ENCODE measurements at places on chromosomes 5 and 9.
A peak's percentile ranks its signal among the peaks of the same experiment; 100 is the strongest.

DNA sequence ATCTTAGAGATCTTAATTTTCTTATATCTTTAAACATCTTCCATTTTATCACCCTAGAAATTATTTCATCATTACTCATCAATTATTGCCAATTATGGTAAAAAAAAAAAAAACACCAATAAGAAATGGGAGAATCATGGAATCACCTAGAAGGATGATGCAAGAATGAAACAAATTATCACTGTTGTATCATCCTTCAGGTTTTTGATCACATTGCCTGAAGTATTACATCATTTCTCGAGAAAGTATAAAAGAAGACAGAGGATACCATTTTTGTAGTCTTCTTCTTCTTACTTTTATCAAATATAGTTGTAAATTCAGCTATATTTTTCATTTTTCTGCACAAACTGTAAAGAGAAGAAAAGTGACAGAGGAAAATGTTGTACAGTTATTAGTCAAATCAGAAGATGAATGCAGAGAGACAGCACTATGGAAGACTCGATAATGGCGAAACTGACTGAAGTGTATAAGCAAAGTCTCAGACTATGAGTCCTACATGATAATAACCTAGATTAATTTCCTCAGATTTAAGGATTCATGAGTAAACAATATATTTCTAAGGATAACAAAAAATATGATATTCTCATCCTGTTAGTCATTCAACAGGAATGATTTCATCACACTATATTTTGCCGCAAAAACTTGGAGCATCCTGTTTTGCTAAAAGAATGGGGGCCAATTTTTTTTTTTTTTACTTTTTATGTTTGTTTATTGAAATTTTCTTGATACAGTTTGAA lies 5.9 kb upstream of the STC2 start:
- DNase-seq: no peak

DNA sequence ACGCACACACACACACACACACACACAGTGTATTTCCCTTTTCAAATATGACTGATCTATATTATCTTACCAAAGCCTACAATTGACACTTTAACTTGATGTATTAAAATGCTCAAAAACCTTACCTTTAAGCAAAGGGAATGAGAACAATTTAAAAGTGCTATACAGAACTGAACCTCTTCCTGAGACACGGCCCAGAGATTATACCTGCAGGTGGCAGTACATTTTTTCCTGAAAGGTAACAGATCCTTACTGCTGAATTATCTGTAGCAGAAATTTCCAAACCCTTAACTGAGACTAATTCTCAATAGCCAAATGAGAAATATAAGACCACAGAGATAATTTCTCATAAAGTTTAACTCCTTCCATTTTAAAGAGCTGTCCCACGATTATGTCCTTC lies 91.1 kb downstream of the MYO10 start:
- no peak for DNase-seq

GRCh38 chr9:4566806-4567205 lies 76.5 kb downstream of the SLC1A1 start:
- no peak for DNase-seq

DNA sequence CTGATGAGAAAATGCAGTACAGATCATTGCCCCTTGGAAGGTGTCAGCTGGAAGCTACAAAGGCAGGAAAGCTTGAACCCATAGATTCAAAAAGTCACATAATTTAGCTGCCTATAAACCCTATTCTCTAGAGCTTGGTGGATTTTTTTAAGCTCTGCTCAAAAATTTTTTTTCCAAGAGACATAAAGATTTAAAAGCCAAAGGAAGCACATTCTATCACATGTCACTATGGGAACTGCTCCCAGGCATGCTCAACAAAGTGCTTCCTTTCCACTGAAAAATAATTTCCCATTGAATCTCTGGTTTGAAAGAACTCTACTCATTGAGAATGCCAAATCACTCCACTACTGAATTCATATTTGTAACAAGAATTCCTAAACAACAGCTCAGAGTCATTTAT lies 419.8 kb downstream of the CETN3 start:
- DNase-seq: no peak

DNA sequence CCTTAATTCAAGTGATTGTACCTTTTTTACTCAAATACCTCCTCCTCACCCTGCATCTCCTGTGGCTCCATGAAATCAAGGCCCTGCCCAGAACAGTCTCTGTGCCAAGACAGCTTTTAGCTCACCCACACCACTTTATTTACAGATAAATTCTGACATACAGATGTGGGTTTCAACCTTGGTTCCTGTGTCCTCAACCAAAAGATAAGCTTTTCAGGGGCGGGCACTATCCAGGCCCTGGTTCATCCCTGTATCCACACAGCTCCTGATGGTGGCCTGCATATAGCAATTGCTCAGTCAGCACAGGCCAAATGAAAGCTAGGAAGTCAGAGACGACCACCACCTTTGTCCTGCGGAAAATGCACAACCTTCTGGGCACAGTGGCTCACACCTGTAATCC lies 8.3 kb downstream of the SHB start:
- no peak for DNase-seq

DNA sequence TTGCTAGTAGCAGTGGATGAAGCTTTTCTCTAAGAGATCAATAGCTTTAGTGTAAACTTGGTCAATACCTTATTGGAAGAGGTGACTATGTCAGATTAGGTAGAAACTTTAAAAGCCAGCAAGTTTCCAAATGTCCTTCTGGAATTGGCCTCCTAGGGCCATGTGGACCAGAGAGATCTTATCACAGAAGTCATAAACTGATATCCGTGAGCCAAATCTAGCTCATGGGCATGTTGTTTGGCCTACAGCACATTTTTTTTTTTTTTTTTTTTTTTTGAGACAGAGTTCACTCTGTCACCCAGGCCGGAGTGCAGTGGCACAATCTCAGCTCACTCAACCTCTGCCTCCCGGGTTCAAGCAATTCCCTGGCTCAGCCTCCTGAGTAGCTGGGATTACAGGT lies 157.5 kb upstream of the CCDC152 start:
- DNase-seq: no peak

DNA sequence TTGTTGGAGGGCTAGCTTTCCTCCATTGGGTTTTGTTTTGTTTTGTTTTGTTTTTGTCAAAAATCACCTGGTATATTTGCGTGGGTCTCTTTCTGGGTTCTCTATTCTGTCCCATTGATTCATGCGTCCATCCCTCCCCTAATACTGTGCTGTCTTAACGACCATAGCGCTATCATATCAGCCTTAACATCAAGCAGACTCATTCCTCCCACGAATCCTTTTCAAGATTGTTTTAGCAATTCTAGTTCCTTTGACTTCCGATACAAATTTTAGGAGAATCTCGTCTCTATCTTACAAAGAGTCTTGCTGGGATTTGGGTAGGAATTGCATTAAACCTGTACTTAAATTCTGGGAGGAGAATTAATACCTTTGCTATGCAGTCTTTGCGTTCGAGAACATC lies 31.1 kb upstream of the RNF130 start:
- DNase-seq: no peak

DNA sequence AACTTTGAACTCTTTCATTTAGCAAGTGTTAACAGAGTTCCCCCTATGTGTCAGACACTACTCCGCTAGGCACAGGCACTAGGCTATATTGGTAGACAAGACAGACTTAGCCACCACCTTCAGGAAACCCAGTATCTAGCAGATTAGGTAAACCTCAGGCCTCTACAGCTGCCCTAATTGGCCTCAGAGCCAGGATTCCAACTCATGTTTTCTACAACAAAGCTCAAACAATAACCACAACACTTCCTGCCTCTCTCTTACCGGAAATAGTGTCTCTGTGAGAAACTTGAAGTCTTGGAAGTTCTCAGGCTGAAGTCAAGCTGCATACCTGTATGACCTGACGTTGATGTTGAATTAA lies 116.6 kb upstream of the SLC44A1 start:
- no peak for DNase-seq

- DNase-seq: peak; percentile 15
These were observed 63.8 kb upstream of the RARS1 start for GRCh38 chr5:168422431-168422830.

- no peak for DNase-seq
These were observed 9.0 kb upstream of the KIF2A start for GRCh38 chr5:62296998-62297397.

DNA sequence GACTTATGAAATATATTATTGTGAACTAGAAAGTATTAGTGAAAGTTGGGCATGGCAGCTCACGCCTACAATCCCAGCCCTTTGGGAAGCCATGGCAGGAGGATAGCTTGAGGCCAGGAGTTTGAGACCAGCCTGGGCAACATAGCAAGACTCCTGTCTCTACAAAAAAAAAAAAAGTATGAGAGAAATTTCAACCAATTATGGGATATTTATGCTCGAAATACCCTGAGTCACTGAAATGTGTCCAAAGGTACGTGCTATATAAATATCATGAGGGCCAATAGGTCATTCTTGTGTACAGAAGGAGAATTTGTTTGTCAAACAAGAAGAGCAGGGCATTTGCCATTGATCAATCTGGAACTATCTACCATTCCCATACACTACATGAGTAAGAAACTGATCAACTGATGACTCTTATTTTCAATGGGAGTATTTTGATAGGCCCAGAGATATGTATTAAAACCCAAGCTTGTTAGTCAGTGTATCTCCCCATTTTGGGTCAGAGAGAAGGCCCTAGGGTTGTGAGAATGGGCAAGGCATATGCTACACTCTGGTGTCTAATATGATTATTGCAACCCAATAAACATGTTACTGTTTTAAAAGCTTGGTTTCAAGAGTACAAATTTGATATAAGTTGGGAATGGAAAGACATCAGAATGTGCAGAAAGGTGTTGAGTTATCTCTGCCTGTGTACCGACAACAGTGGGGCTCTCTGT lies 21.7 kb upstream of the HOMER1 start:
- no peak for DNase-seq

GRCh38 chr5:119708076-119708790 lies 78.9 kb downstream of the FAM170A start:
- DNase-seq: no peak
